ENCODE measurements at places on chromosomes 13 and 19. TPM values are rescaled to one million over a fixed set of nuclear protein-coding genes. Genes with fewer than 3 reads are reported as not detected.

C19orf33 gene
- total RNA-seq = 715 TPM

OR10H3 gene
- not detected for total RNA-seq

MADCAM1 gene
- 0.14 TPM for total RNA-seq

SIAH3 gene
- not detected for total RNA-seq

GRIK5 gene
- 0.43 TPM for total RNA-seq

TMEM238 gene
- total RNA-seq = 7.0 TPM

PMIS2 gene
- total RNA-seq = not detected

PNMA8C gene
- total RNA-seq = not detected

CALR3 gene
- not detected for total RNA-seq

PSG3 gene
- not detected for total RNA-seq

SIGLECL1 gene
- not detected for total RNA-seq
